Activated CD4-positive, alpha-beta T cell treated with anti-CD3 and anti-CD28 coated beads, Interleukin-2, amount 10 ng/mL, durations not matched to agents 24 days and 14 days (primary cell): ENCODE measurements at places on chromosomes 12 and 14.

DNA sequence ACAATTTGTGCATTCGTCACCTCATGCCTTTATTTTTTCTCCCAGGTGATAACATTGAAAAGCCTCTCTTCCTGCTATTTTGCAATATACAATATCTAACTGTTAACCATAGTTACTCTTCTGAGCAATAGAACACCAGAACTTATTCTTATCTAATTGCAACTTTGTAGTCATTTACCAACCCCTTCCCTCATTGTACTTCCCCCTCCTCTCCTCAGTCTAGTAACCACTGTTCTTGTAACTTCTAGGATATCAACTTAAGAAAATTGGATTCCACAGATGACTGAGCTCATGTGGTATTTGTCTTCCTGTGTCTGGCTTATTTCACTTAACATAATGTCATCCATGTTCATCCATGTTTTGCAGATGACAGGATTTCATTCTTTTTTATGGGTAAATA is 7.6 kb downstream of the MUCL1 start:
- DNase-seq, result no peak

- no peak for DNase-seq
These were observed 11.1 kb downstream of the ADCY6 start for GRCh38 chr12:48777501-48778400.

DNA sequence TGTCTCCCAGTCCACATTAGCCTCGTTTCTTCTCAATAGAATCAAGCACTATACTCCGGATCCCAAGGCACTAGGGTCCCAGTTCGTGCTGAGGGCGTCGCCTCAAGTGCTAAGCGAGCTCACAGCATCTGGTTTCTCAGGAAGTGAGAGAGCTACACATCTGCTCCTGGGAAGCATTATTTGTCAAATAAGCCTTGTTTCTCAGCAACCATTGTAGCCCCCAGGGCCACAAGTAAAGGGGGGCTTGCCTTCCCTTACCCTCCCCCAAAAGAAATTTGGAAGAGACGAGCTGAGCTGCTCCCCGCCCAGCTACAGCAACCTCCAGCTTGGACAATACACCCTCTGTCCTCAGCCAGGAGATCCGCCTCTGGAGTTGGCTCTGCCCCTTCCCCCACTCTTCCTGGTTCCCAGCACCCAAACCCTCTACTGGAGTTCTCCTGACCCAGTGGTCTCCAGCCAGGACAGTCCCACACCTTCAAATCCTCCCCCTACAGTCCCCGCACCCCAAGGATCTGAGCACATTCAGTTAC is 5.7 kb upstream of the TNS2 start:
- DNase-seq, result no peak

GRCh38 chr12:6207259-6207925 is 7.2 kb downstream of the CD9 start:
- no peak for DNase-seq

DNA sequence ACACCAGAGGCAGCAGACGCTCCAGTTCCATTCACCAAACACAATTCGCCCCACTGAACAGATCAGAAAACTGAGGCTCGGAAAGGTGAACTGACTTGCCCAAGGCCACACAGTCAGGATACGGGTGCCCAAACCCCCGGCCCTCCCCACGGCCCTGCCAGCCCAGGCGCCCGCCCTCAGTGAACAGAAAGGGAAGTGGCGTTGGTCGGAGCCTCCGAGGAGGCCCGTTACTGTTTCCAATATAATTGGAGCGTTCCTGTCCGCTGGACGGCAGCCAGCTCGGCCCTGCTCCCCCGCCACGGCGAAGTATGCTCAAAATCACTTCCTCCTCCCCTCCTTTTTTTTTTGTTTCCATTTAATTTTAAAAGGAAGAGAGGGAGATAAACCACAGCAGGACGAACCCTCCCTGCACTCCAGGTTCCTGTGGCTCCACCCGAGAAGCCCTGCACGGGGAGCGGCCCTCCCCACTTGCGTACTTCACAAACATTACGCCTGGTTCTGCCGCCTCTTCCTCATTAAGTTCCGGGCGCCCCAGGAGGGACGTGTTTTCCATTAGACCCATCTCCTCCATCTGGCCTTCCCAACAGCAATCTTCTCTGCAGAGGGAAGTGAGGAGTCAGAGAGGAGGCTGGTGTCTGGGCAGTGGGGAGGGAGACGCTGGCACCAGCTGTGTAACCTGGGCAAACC is 61.1 kb downstream of the NCOR2 start:
- DNase-seq, result no peak

DNA sequence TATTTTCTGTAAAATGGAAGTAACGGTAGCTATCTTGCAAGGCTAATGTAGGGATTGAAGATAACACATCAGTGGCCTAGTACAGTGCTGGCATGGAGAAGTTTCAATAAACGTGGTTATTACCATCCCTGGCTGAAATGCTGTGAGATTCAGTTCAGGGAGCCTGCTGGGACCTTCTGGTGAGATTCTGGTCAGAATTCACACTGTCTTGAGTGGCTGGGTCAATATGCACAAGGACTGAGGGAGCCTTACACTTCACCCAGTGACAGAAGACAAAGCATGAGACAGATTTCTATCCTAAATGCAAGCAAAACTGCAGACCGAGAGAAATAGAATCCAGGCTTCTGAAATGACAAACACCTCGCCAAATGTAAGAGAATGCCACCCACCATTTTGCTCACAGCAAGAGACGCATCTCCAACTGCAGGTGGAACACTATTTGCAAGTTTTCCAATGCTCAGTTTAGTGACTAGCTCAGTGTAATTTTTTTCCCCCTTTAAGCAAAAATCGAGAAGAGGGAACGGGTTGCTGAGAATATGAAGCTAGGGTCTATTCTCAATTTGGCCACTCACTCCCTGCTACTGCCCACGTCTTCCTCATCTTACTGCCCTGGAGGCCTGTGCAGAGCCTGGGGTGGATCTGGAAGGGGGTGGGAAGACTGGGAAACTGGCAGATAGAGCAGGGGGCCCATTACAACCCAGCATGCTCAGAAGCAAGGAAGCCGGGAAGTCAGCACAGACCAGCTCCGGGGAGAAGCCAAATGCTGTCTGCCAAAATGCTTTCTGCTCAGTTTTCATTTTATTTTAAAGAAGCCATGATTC is 201.3 kb downstream of the TTC7B start:
- no peak for DNase-seq

DNA sequence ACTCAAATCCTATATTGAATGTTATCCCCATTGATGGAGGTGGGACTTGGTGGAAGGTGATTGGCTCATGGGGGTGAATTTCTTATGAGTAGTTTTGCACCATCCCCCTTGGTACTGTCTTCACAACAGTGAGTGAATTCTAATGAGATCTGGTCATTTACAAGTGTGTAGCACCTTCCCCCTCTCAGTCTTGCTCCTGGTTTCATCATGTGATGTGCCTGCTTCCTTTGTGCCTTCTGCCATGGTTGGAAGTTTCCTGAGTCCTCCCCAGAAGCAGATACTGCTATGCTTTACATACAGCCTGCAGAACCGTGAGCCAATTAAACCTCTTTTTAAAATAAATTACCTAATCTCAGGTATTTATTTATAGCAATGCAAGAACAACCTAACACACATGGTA is 302.4 kb upstream of the KITLG start:
- DNase-seq, result no peak

DNA sequence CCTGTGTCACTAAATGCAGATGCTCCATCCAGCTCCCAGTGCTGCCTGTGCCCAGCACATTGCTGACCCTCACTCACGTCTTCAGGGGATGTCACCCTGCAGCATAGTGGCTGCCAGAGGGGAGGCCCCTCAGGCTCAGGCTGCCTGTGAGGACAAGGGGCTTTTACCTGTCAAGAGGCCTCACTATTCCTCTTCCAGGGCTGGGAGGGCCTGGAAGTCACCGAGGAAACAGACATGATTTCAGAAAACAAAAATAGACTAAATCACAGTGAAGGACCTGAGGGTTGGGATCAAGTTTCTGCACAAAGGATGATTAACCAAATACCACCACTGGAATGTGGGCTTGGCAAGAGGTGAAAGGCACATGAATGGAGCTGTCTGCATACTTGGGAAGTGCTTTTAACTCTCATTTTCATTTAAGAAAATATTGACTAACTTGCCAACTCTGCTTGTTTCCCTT is 1202.3 kb downstream of the BCL11B start:
- DNase-seq, result no peak

- DNase-seq, result peak; percentile 87
These were observed at the start of gene HVCN1 for GRCh38 chr12:110688446-110689280. HVCN1 (minus strand) TSS chr12:110689115; CDS start chr12:110683245, 5,870 bp downstream.

- DNase-seq, result no peak
These were observed 7.2 kb downstream of the CPNE8 start for GRCh38 chr12:38898001-38898684.

DNA sequence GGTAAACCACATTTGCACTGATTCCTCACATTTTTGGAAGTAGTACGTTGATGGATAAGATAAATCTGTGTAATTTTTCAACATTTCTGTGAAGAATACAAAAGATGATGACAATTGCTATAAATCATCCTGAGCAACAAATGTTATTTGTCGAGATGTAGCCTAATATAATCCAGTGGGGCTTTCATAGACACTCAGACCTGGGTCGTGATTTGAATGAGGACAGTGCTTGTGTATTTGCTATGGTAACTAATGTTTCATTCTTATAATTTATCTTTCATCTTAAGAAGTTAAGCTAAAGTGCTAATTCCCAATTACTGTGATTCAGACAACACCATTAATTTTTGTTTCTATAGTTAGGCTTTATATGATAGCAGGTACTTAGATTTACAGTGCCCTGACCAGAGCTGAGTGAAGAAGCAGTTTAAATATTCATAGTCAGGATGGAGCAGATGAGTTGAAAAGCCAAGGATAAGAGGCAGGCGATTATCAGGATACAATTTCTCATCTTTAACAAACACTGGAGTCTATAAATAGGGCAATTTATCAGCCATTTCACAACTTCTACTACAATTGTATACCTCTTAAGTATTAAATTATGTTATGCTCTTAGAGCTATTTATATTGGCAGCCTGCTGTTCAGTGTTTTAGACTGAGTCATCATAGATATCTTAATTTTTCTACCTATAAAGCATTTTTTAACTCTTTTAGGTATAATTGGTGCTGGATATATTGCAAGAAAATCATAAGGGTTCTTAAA is 359.9 kb downstream of the TRHDE start:
- no peak for DNase-seq

- DNase-seq, result no peak
These were observed 137.1 kb downstream of the PTPRR start for GRCh38 chr12:70783455-70783854.

GRCh38 chr14:99318959-99319295 is 46.9 kb upstream of the BCL11B start:
- DNase-seq, result peak; percentile 49

- no peak for DNase-seq
These were observed 377.7 kb downstream of the GLT1D1 start for GRCh38 chr12:129230995-129231394.

DNA sequence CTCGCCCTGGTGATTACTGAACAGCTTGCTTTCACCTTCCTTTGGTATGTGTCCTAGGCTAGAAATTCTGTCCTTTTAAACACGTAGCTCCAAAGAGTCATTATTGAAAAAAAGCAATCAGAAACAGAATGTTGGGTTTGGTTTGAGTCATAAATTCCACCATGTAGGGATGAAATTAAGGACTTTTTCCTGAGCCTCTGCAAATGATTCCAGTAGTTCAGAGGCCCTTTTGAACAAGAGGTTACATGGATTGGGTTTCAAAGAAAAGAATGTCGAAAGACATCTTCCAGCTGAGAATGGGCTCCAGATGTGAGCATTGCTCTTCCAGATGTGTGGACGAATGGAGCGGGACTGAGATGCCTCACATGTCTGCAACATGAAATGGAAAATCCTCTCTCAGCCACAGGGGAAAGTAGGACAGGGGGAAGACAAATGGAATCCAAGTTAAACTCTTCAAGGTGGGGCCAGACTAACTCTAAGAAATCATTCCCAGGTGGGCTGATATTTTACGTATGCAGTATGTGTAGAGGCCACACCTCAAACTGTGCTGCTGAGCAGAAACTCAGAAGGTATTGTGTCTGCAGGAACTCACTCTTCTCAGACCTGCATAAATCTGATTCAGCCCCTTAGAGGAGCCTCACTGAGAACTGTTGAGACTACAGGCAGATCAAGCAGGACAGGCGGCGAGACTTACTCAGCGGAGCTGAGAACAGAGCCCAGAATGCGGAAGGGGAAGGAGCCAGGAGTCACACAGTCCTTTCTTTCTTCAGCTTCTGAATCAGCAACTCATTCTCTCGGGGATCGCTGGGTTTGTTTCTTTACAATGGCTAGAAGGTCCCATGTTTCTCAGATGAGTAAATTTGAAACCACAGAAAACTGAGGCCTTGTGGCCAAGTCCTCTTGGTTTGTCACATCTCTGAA is 23.3 kb upstream of the EMP1 start:
- peak; percentile 69 for DNase-seq

- DNase-seq, result no peak
These were observed 257.0 kb downstream of the ETNK1 start for GRCh38 chr12:22881878-22882385.

DNA sequence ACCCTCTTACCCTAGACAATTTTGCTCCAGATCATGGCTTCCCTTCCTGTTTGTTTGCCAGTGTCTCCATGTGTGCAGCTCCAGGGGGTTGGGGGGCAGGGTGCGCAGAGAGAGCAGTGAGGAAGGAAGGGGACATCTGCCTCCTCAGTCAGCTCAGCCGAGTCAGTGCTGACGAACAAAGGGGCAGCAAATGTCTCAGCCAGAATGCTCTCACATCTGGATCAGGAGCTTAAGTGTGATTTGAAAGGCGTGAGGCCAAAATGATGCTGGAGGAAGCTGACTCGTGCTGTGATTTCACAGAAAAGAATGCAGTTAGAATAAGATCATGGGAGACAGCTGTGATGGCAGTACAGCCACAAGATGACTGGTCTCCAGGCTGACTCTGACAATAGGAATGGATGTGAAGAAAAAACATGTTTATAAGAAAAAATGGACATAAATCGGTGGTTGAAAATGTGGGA is 27.1 kb upstream of the CDK17 start:
- DNase-seq, result peak; percentile 68

- DNase-seq, result no peak
These were observed 513.8 kb downstream of the RPL10L start for GRCh38 chr14:46137786-46138185.
